Effector memory CD8-positive, alpha-beta T cell (primary cell): ENCODE measurements at places on chromosomes 6 and 20.

GRCh38 chr6:167722634-167723309, 103.9 kb upstream of the AFDN start:
- DNase-seq: no peak

DNA sequence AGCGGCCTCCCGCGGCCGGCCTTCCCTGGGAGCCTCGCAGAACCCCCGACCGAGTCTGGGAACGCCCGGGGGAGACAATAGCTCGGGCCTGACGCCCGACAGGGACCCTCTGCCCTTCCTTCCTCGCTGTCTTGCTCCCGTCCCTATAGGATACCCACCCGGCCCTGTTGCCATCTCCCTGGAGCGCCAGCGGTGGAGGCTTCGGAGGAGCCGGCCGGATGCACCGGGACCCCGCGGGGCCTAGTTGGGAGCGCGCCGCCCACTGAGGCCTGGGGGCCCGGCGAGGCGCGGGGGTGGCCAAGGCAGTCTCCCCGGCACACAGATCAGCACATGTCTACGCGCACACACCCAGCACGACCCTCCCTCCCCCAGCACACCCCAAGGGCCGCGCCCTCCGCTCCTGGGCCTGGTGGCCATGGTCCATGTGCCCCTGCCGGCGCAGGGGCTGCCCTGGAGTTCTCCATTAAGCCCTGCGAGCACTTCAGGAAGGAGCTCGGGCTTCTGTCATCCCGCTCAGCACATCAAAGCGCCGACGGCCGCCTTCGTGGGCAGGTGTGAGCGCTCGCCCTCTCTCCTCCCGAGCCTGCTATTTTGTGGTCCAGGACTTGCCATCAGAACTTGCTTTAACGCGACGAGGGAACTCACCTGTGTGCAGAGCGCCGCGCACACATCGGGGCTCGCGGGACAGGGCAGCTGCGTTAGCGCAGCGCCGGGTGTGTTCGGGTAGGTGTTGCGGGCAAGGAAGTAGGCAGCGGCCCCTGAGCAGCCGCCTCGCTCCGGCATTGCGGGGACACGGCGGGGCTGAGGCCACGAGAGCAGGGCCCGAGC, 3.7 kb downstream of the FOXF2 start:
- no peak for DNase-seq

DNA sequence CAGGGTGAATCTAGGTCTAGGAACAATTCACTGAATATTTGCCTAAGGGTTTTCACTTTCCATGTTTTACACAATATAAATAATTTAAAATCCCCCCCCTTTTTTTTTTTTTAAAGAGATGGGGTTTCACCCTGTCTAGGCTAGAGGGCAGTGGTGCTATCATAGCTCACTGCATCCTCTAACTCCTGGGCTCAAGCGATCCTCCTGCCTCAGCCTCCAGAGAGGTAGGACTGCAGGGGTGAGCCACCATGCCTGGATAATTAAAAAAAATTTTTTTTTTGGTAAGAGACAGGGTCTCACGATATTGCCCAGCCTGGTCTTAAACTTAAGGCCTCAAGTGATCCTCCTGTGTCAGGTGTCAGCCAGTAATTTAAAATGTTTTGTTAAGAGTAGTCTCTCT, 17.8 kb downstream of the QKI start:
- DNase-seq: no peak

DNA sequence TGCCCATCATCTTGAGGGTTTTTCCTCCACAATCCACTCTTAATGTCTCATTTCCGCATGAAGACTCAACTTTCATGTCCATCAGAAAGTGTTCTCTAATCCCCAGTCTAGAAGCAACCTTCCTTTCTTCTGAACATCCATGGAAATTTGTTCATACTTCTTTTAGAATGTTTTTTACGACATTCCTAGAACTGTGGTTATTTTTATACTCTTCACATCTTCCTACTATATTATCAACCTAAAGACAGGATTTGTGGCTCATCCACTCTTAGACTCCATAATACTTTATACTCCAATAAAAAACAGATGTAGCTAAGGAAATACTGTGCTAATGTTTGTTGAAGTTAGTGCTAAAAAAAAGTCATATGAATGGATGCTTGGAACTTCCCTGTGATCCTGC, 1.4 kb upstream of the CAP2 start:
- DNase-seq: no peak

GRCh38 chr6:154448448-154449096, 61.9 kb downstream of the CNKSR3 start:
- DNase-seq: no peak

- no peak for DNase-seq
These were observed 40.5 kb downstream of the HMGN3 start for GRCh38 chr6:79193971-79194370.

- no peak for DNase-seq
These were observed 48.8 kb downstream of the TULP4 start for GRCh38 chr6:158361068-158361467.

DNA sequence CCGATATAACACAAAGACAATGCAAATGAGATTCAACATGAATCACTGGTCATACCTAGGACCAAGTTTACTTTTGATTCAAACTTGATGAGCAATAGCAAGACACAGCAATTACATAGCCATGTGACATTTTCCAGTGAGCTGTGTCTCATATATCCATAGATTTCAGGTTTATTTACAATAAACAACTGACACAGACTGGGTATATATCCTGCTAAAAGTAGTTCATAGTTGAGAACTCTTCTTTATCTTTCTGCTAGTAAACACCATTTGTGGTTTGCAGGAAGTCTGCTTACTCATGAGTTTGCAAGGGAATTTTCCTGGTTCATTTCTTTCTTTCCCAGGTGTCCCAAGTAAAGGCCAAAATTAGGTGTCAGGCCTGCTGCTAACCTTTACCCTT, 343.4 kb downstream of the KIF16B start:
- no peak for DNase-seq

- DNase-seq: no peak
These were observed 975.5 kb upstream of the EPHA7 start for GRCh38 chr6:94394822-94395221.

DNA sequence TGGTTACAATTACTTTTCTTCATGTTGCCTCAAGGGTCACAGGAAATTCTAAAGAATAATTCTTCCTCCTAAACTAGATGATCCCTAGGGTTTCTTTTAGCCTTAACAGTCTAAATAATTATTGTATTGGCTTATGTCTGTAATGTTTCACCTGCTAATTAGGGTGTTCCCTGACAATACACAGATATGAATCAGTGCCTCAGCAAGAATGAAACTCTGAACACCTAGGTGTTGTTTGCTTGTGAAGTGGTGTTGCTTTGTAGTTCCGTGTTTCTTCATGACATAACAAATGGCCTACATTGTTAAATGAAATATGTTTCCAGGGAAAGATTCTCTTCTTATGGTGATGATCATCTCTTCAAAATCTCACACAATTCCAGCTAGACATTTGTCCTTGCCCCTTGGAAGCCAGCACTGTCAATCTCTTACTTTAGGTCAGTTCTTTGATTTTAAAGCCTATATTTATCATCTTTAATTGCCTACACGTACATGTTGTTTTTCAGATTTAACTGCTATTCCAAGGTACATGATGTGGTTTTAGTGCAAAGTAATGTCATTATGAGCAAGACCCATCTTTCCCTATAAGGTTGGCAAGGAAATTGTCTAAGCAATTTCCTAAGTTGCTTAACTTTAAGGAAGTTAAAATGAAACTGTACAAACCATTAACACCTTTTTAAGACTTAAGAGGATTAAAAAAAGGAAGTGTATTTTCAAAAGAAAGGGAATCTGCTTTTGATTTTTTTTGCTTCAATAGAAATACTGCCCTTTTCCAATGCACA, 111.9 kb downstream of the TBC1D7 start:
- no peak for DNase-seq

DNA sequence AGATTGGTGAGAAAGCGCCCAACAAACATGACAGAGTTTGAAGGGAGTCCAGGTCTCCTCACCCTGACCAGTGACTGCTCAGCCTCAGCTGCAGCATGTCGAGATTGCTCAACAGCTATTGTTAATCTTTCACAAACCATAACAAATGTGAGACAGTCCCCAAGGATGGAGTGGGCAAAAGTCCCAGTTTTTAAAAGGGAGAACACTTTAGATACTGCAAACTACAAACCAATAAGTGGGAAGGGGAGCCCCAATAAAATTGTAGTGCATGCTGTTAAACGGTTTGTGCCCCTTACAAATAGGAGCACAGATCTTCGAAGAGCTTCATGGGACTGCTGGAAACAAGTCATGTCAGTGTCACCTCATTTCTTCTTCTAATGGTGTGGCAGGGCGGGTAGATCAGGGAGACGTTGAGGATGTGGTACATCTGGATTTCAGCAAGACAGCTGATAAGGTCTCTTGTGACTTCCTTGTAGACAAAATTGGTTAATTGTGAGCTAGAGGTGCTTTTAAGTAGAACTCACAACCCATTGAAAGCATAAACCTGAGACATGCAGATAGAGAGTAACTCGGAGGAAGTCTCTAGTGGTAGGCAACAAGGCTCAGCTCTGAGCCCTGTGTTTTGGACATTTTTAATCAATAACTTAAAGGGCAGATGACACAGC, 134.0 kb upstream of the ARMC2 start:
- DNase-seq: peak; percentile 14

DNA sequence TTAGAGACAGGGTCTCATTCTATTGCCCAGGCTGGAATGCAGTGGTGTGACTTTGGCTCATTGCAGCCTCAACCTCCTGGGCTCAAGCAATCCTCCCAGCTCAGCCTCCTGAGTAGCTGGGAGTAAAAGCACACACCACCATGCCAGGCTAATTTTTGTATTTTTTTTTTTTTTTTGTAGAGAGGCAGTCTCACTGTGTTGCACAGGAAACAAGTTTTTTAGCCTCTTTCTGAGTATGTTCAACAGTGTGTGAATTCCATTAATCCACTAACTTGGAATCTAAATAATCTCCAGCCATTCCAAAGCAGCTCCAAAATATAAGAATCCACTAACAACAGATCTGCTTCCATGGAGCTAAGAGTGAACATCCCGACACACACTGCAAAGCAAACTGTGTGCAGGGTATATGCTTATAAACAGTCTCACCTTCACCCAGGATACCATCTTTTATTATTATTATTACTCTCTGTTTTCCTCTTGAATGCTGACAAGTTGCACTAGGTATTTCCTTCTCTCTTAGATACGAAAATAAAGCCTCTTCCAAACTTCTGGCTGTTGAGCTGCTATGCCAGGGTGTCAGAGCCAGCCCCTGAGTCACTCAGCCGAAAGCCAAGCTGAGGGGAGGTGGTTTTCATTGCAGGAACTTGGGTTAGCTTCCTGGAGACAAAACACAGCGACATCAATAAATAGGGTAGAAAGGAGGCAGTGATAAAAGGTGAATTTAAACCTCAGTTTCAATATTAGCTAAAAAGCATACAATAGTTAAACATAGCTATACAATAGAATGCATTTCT, 264.9 kb downstream of the HIVEP2 start:
- DNase-seq: no peak

GRCh38 chr6:51398793-51399192, 580.1 kb downstream of the TFAP2B start:
- no peak for DNase-seq

GRCh38 chr6:166663568-166663967, 36.5 kb upstream of the RPS6KA2 start:
- no peak for DNase-seq

- no peak for DNase-seq
These were observed 571 bp upstream of the PRPF6 start for GRCh38 chr20:63980317-63980805.

GRCh38 chr6:164749221-164750064, 560.0 kb downstream of the C6orf118 start:
- no peak for DNase-seq
